ENCODE measurements at places on chromosomes 13 and 19.

GRCh38 chr13:19561585-19561984 is 253 bp upstream of the TPTE2 start:
- no peak for DNase-seq

GRCh38 chr19:3986260-3987041 is 1.2 kb upstream of the EEF2 start:
- DNase-seq, result no peak

GRCh38 chr13:99916366-99917103 is 55.0 kb downstream of the ZIC5 start:
- DNase-seq, result peak; percentile 38

DNA sequence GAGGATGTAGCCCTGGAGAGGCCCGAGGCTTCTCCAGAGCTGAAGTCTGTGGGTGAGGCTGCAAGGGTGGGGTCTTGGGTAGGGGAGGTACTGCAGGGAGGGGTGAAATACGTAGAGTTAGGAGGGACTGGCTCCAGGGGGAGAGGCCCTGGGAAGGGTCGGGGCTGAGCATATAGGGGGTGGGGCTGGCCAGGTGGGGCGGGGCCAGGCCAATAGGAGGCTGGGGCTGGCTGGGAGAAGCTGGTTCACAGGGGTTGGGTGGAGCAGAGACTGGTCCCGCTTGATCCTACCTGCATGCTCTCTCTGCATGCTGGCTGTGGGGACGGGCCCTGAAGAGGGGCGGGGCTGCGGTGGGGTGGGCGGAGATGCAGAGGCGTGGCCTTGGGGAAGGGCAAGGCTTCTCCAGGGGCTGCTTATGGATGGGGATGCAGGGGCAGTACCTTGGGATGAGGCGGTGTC is 51.9 kb downstream of the CELF5 start:
- no peak for DNase-seq

- no peak for DNase-seq
Measured at GRCh38 chr19:45687599-45687998, 4.2 kb downstream of the SNRPD2 start.

DNA sequence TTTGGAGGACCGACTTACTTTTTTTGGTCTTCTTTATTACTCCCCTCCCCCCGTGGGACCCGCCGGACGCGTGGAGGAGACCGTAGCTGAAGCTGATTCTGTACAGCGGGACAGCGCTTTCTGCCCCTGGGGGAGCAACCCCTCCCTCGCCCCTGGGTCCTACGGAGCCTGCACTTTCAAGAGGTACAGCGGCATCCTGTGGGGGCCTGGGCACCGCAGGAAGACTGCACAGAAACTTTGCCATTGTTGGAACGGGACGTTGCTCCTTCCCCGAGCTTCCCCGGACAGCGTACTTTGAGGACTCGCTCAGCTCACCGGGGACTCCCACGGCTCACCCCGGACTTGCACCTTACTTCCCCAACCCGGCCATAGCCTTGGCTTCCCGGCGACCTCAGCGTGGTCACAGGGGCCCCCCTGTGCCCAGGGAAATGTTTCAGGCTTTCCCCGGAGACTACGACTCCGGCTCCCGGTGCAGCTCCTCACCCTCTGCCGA is 409 bp downstream of the FOSB start:
- no peak for DNase-seq

- peak; percentile 92 for DNase-seq
Measured at GRCh38 chr13:80048802-80049201, 292.1 kb downstream of the SPRY2 start.

DNA sequence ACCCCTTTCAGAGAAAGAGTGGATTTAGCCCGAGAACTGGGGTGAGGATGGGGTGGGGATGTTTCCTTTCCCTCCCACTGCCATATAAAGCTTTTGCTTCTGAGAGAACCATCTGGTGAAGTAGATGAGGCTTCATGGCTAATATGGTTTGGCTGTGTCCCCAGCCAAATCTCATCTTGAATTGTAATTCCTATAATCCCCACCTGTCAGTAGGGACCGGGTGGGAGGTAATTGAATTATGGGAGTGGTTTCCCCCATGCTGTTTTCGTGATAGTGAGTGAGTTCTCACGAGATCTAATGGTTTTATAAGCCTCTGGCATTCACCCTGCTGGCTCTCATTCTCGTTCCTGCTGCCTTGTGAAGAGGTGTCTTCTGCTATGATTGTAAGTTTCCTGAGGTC is 270.9 kb downstream of the LMO7 start:
- no peak for DNase-seq

GRCh38 chr13:94859278-94859691 is 146.9 kb upstream of the SOX21 start:
- DNase-seq, result peak; percentile 68

GRCh38 chr19:35342430-35342829 is 5.3 kb upstream of the FFAR1 start:
- no peak for DNase-seq

DNA sequence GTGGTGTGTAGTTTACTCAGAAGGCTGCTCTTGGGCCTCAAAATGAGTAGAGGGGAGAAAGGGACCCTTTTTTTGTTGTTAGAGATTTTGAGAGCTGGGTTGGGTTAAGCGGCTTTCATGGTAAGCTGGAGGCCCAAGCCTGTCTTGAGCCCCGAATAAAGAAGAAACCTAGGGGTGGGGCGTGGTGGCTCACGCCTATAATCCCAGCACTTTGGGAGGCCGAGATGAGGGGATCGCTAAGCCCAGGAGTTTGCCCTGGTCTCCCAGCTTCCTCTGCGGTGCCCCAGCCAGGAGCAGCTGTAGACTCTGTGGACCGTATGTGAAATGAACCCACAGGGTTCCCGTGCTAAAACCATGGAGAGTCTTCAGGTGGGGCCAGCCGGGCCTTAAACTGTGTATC is 56.1 kb downstream of the KDM4B start:
- no peak for DNase-seq

DNA sequence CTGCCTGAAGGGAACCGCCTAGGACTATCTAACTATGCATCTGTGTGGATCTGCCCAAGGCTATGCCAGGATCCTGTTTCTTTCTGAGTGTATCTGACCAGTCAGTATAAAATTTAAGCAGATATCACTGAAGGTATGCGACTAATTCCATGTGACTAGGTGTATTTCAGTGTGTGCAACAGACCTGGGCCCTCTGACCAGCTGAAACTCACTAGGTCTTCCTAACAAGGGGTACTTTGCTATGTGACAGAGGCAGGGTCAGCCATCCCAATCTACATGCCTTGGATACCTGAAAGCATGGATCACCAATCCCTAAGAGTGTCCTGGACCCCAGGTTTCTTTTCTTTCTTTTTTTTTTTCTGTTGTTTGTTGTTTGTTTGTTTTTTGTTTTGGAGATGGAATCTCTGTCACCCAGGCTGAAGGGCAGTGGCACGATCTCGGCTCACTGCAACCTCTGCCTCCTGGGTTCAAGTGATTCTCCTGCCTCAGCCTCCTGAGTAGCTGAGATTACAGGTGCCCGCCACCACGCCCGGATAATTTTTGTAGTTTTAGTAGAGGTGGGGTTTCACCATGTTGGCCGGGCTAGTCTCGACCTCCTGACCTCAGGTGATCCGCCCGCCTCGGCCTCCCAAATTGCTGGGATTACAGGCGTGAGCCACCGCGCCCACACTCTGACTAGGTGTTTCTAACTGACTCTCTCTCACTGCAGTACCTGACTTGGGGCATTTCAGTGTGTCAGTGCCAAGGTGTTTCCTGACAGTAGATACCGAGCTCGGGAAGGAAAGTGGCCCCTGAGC is 43.5 kb downstream of the FCGBP start:
- no peak for DNase-seq

- DNase-seq, result no peak
Measured at GRCh38 chr19:35294859-35295791, 3.2 kb downstream of the MAG start.

- DNase-seq, result no peak
Measured at GRCh38 chr19:39032063-39032918, at the start of gene FBXO27. FBXO27 (minus strand) TSS chr19:39032549; CDS start chr19:39032227, 322 bp downstream.

DNA sequence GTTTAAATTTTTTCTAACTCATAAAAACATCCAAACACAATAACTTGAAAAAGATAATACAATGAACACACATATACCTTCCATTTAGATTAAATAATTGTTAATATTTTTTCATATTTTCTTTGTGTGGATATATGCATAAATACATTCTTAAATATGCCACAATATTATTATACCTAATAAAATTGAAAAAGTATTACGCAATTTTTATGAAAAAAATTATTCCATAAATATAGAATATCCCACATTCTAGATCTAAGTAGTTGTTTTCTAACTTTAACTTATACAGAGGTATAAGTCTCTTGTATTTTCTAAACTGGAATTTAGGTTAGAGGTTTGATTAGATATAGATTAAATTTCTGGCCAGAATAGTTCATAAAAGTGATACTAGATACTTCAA is 34.3 kb downstream of the POU4F1 start:
- no peak for DNase-seq

DNA sequence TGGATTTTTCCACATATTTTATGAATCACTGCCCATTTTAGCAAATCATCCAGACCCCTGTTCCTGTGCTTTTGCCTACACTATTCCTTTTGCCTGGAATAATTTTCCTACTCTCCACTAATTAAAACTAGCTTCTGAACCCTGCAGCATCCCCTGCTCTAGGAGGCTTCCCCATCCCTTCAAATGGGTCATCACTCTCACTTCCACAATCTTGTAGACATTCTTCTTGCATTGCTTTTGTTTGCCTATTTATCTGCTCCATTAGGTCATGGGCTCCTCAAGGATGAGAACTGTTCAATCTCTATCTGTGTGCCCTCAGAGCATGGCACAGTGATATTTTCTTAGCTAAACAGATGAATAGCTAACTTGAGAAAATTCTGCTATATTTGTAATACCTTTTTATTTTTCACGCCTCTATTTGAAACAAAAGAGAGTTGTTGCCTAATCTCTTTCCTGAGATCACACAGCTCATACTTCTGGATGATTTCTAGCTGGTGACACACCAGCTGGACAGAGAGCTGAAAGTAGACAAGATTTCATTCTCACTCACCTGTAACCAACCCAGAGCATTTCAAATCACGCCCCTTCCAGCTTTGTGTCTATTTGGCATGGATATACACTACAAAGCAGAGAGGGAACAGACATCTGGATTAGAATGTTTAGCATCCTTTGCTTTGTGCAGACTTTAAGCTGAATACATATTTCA is 466.0 kb downstream of the FOXO1 start:
- DNase-seq, result no peak

- DNase-seq, result no peak
Measured at GRCh38 chr13:110341445-110342244, 34.6 kb downstream of the COL4A2 start.

- no peak for DNase-seq
Measured at GRCh38 chr19:48480183-48480557, 11.0 kb downstream of the CYTH2 start.

DNA sequence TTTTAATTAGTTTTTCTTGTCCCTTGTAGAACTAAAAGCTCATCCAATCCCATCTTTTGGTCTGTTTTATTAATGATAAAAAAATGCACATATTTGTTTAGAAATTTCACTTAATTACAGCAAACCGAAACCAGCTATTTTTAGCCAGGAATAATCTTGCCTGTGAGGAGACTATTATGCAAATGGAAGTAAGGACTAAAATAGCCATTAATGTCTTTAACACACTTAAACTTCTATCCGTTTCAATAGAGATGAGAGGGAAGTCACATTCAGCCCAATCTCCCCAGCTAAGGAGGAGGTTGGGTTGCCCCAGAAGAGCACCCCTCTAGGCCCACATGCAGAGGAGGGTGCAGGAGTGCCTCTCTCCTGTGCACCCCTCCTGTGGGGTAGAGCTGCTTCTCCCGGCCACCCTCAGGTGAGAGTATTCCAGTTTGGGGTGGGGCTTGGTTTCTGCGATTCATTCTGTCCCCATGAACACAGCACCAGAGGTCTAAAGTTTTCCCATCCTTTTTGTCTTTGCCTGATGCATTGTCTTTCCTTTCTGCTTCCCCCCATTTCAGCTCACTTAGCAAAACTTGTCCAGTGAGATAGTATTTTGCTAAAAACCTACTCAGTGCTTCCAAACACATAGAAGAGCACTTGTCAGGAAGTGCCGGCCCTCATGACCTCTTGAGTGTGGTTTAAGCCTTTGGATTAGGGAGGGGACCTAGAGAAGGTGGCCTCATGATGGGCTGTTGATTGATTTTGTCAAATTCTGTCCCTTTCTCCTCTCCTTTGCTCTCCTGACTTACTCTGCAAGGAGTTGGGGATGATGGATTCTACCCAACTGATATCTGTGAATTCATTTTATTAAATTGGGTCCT is 28.2 kb downstream of the FGF9 start:
- no peak for DNase-seq

GRCh38 chr19:16244091-16244490 is 46.4 kb downstream of the AP1M1 start:
- DNase-seq, result no peak

DNA sequence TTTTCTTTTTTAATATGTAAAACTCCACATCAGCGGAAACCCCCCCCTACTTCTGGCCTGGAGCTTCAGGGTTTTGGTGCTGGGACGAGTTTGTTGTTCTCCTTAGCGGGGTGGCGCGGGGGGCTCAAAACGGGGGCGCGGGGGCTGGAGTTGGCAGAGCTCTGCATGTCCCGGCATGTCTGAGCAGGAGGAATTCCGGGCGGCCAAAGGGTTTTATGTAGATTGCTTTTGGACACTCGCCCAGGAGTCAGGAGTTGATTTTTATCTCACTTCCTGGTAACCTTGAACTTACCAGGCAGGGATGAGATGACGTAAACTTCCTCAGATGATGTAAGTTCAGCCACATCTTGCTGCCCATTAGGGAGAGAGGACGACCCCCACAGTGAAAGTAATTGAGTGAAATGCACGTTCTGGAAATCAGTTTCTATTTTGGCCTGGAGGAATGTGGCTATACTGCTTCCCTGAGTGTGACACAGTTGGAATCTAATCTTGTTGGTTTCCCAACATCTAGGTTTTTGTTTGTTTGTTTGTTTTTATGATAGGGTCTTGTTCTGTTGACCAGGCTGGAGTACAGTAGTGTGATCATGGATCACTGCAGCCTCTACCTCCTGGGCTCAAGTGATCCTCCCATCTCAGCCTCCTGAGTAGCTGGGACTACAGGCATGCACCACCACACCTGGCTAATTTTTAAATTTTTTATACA is 21.0 kb upstream of the GDF15 start:
- peak; percentile 98 for DNase-seq

GRCh38 chr13:66835040-66835628 is 395.0 kb downstream of the PCDH9 start:
- peak; percentile 56 for DNase-seq

GRCh38 chr13:24922387-24922744 is 158.4 kb downstream of the RNF17 start:
- no peak for DNase-seq

DNA sequence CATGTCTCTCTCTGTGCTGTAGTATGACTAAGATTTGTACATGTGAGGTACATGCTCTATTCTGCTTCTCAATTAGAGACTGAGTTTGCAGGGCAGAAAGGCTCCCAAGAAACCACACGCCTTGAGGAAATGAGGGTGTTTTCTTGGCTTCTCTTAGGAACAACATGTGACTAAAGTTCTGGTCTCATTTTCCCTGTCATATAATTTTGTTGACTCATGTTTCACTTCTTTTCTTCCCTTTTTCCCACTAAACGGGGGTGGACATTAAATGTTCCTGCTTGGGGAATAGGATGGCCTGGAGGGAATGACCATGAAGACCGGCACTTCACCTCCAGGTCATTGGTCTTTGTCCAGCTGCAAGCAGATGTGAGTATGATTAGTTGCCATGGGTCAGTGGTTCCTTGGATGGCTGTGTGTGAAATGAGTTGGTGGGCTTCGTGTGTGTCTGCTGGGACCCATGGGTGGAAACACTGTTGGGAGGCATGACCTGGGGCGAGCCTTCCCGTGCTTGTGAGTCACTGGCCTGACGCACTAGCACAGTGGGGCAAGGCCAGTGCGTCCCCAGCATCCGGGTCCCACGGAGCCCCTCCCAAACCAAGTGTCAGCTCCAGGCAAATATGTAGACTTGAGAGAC is 56.6 kb downstream of the COL4A1 start:
- DNase-seq, result peak; percentile 71

Data from brain pericyte (primary cell).